ENCODE measurements at places on chromosomes 3 and 15.

GRCh38 chr3:157310329-157311052 is 126.2 kb upstream of the PTX3 start:
- no peak for DNase-seq
- no peaks in the 10 kb centered on the region for H3K4me1 ChIP-seq
- H3K27ac ChIP-seq = no peak overlapping the region
- no peak overlapping the region for H3K4me3 ChIP-seq

DNA sequence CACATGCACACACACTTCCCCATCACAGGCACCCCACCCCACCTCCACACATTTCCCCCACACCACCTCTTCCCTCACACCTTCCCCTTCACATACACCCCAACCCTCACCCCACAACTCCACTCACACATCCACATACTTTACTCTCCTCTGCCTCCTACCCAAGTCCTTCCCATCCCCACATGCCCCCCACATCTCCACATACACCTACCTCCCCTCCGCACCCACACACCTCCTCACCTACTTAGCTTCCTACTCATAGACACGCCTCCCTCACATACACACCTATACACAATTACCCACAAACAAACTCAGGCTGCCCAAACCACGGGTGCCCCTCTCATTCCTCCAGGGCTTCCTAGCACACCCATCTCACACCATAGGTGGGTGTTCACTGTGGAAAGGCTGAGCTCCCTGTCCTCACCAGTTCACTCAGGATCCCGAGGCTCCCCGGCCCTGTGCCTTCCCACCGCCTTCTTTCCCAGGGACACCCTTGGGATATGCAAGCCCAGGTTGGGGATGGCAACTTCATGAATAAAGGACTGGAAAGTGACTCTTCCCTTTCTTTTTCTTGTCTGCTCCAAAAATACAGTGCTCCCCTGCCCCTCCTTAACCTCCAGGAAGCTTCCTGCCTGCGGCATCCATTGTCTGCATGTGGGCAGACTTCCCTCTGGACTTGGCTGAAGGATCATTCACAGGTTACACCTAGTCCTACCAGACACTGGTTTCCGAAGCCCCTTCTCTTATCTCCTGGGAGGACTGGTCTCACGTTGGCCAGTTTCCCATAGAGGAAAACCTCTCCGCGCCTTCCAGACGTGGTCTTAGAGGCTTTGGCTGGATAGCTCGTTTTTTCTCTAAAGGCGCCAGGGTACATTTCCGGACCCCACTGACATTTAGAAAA is 61.5 kb downstream of the SLCO2A1 start:
- H3K36me3 ChIP-seq = peaks cover 7% of the 10 kb centered on the region
- H3K27ac ChIP-seq = no peak overlapping the region
- no peaks in the 10 kb centered on the region for H3K27me3 ChIP-seq
- H3K4me3 ChIP-seq = no peak overlapping the region
- no peak for DNase-seq

DNA sequence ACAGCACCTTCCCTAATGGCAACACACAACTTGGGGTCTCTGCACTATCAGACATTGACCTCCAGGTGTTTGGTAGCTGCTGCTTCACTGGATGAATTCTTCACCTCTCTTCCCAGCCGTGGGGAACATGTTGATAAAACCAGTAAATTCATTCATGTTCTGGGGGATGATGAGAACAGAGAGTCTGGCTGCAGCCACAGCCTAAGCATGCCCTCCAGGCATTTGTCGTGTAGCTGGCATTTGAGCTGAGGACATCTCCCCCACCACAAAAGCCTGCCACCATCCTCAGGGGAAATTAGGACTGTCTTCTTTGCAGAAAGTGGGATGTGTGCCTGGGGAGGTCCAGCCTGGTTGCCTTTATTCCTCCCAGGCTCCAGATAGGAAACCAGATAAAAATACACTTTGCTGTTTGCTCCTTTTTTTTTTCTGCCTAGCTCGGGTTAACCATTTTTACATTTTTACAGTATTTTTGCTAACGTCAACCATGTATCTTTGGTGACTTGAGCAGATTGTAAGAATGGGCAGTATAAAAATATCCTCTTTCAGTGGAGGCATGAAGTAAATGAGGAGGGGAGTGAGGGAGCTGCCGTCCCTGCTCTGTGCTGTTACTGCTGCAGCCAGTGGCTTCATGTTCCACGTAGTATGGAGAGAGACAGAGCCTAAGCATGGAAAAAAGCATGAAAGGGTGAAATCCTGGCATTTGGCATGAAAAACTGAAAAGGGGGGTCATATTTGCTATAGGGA is 444.0 kb downstream of the EPHB1 start:
- no peaks in the 10 kb centered on the region for H3K36me3 ChIP-seq
- no peaks in the 10 kb centered on the region for H3K27me3 ChIP-seq
- no peak overlapping the region for H3K27ac ChIP-seq
- no peaks in the 10 kb centered on the region for H3K4me1 ChIP-seq

GRCh38 chr3:190848870-190849269 is 13.6 kb downstream of the GMNC start:
- H3K27ac ChIP-seq = no peak overlapping the region
- no peak for DNase-seq
- no peak overlapping the region for H3K4me3 ChIP-seq
- no peaks in the 10 kb centered on the region for H3K27me3 ChIP-seq
- H3K36me3 ChIP-seq = no peaks in the 10 kb centered on the region

- H3K27me3 ChIP-seq = no peaks in the 10 kb centered on the region
- peak overlapping the region; percentile 33 for H3K27ac ChIP-seq
- no peaks in the 10 kb centered on the region for H3K36me3 ChIP-seq
- H3K4me3 ChIP-seq = peak overlapping the region; percentile 46
- DNase-seq = no peak
- no peaks in the 10 kb centered on the region for H3K4me1 ChIP-seq
Measured at GRCh38 chr15:49424954-49425353, 1.9 kb downstream of the FGF7 start.

GRCh38 chr3:136120373-136121348 is 75.5 kb downstream of the MSL2 start:
- H3K27ac ChIP-seq = no peak overlapping the region
- no peaks in the 10 kb centered on the region for H3K36me3 ChIP-seq
- DNase-seq = no peak
- no peaks in the 10 kb centered on the region for H3K4me1 ChIP-seq
- no peaks in the 10 kb centered on the region for H3K27me3 ChIP-seq

DNA sequence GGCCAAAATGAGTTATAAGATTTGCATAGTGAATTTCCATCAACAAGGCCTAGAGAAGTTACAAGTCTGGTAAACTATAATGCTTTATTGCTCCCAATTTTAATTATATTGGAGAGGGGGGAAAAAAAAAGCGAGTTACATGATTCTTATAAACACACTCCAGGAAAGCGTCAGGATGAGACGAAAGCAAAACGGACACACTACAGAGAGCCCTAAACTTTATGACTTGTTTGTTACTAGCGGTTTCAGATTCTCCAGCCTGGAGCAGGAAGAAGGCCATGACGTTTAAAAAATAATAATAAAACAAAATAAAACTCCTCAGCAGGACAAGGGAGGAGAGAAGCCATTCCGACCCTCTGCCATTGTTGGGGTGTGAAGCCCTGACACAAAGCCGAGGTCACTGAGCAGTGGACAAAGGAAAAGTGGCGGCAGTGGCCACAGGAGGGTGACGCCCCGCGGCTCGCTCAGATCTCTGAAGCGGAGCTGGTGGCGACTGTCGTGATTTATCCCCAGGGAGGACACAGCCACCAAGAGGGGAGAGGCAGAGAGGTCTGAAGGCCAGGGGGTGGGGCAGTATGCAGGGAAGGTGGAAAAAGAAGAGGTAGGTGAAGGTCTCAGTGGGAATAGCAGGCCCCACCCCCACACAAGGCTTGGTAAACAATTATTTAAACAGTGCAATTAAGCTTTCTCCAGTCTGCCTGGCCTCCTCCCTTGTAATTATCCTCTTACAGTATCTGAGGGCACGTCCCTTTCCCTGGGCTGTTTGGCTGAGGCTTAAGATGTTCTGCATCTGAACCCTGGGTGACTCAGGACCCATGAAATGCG is 45.3 kb downstream of the ADAMTS9 start:
- no peak overlapping the region for H3K27ac ChIP-seq
- no peak for DNase-seq
- H3K36me3 ChIP-seq = peaks cover 13% of the 10 kb centered on the region

DNA sequence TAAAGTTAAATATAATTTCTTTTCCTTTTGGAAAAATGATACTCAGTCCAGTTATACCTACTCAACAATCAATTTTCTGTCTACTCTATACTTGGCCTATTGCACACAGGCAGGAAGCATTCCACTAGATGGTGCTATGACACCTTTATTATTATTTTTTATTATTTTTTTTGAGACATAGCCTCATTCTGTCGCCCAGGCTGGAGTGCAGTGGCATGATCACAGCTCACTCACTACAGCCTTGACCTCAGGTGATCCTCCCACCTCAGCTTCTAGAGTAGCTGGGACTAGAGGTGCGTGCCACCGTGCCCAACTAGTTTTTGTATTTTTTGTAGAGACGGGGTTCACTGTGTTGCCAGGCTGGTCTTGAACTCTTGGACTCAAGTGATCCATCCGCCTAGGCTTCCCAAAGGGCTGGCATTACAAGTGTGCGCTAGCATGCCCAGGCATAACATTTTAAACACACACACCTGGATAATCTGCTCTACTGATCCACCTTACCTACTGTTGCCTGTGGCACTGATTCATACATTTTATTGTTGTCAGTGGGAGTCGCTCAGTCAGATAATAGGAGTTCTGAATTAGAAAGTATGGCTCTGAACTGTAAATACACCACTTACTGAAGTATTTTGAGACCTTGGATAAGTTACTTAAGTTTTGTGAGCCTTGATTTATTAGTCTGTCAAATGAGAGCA is 56.2 kb downstream of the EIF3J start:
- no peak for DNase-seq
- no peaks in the 10 kb centered on the region for H3K4me1 ChIP-seq
- H3K27ac ChIP-seq = no peak overlapping the region
- no peak overlapping the region for H3K4me3 ChIP-seq
- H3K27me3 ChIP-seq = no peaks in the 10 kb centered on the region

GRCh38 chr3:169772305-169772896 is 795 bp upstream of the MYNN start:
- H3K27me3 ChIP-seq = no peaks in the 10 kb centered on the region
- H3K4me3 ChIP-seq = peak overlapping the region; percentile 93
- peak; percentile 83 for DNase-seq
- H3K36me3 ChIP-seq = peaks cover 25% of the 10 kb centered on the region
- H3K4me1 ChIP-seq = peaks cover 23% of the 10 kb centered on the region

Measured in upper lobe of right lung (tissue), 1 donor.